ENCODE measurements at places on chromosomes 11 and 22.

DNA sequence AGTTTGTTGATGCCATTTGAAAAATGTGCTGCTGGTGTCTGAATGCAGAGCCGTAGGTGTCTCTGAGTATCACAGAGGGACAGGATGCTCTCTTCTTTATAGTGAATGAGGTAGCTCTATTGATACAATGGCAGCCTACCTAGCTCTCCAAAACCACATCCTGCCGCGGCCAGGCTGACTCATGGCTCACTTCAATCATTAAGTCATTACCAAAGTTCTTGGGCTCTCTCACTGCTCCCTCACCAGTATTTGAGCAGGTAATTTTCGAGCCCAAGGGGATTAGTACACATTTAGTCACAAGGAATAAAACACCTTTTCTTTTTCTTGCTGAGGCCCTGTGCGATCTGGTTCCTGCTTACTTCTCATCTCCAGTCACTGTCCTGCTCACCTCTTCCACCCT, 509.0 kb upstream of the LARGE1 start:
- DNase-seq: no peak

- DNase-seq: no peak
Observed at GRCh38 chr11:93849751-93850593, 446 bp downstream of the VSTM5 start.

DNA sequence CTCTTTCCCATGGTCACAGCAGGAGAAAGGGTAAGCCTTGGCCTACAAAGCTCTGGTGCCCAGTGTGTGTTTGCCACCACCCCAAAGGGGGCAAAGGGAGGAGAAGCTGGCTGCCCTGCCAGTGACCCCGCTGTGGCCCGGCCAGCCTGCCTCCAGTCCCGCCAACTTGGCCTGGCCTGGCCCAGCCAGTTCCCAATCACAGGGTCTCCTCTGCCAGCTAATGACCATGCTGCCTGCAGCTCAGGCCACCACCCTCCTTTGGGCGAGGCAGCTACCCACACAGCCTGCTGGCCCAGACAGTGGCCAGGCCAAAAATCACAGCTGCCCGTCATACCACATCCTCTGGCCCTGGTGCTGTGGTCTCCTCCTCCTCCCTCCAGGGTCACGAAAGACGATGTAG, 5.1 kb downstream of the GDPD5 start:
- DNase-seq: no peak

GRCh38 chr22:40676644-40677043, 2.6 kb upstream of the MCHR1 start:
- DNase-seq: no peak

DNA sequence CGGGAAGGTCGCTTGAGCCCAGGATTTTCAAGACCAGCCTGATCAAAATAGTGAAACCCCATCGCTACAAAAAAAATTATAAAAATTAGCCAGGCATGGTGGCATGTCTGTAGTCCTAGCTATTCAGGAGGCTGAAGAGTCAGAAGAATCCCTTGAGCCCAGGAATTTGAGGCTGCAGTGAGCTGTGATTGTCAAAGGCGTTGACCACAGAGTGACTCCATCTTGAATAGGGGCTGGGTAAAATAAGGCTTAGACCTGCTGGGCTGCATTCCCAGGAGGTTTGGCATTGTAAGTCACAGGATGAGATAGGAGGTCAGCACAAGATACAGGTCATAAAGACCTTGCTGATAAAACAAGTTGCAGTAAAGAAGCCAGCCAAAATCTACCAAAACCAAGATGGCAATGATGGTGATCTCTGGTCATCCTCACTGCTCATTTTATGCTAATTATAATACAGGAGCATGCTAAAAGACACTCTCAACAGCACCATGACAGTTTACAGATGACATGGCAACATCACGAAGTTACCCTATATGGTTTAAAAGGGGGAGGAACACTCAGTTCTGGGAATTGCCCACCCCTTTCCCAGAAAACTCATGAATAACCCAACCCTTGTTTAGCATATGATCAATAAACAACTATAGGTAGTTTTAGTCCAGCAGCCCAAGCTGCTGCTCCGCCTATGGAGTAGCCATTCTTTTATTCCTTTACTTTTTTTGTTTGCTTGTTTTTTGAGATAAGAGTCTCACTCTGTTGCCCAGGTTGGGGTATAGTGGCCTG, 2.8 kb upstream of the RDX start:
- DNase-seq: no peak

DNA sequence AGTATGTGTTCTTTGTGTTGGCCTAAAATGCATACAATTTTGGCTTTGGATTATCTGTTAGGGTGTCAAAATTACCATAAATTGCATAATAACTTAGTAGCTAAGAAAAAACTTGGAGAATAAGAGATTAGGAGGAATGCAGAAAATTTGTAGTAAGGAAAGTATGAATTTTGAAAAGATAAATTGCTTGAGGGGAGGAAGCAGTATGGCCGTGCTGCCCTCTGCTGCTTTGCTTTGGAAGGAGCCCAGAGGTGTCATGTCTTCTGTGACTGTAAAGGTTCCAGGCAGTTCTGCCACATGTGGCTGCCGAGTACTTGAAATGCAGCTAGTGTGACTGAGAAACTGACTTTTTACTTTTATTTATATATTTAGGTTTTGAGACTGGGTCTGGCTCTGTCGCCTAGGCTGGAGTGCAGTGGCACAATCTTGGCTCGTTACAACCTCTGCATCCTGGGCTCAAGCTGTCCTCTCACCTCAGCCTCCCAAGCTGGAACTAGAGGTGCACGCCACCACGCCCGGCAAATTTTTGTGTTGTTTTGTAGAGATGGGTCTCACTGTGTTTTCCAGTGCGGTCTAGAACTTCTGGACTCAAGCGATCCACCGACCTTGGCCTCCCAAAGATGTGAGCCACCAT, 1.8 kb downstream of the ADSL start:
- no peak for DNase-seq

- DNase-seq: no peak
Observed at GRCh38 chr22:27476729-27477128, 324.8 kb downstream of the MN1 start.

- DNase-seq: no peak
Observed at GRCh38 chr22:23217171-23218052, 37.1 kb downstream of the BCR start.

DNA sequence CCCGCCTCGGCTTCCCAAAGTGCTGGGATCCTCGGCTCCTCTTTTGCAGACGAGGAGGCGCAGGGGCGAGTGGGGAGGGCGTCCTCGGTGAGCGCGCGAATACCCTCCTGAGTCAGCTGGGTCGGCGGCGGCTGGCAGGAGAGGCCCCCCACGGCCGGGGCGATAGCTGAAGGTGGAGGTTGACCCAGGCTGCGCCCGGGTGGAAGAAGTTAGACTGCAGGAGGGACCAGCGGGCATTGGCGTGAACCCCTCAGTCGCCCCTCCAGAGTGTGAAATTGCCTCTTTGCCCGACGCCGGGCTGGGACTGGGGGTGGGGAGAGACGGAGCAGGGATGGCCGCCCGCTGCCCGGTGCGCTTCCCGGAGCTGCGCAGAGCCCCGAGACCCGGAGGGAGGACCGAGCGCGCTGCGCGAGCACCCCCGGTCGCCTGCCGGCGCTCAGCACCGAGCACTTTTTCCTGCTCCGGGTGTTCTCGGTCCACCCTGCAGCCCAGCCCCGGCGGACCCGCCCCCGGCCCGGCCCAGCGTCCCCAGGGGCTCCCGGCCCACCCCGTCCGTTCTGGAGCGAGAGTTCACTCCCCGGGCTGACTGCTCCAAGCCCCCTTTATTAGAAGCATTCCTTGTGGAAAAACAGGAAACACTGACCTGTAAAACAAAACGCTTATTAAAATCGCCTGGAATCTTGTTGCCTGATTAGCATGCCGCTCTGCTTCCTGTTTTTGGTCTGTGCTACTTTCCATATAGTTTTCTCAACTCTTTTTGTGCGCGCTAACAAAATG, 13.7 kb upstream of the CPT1A start:
- no peak for DNase-seq

DNA sequence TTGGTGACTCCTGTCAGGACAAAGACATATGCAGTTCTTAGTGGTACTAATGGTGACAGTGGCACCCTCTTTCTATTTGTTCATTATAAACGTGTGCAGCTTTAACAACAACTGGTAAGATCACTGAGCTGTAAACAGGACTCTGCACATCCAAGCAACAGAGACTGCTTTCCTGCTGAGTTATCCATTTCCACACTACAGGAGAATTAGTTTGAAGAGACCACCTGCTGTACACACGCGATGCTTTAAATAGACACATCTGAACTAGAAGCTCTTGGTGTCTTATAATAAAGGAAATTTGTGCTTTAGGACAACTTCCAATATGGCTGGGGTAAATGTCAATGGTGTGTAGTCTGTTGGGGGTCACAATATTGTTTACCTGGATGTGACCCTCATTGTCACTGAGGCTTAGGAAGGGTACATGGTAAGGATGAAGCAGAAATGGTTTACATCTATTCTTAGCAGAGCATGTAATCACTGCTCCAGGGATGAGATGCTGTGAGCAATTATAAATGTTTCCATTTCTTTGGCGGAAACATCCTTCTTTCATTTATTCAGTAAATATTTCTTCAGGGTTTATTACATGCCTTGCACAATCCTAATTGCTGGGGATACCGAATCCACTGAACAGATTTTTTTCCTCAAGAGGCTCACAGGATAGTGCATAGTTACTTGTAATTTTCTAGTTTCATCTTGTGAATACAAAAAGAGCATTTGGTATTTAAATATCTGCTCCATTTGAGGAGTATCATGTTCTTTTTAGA, 354.0 kb upstream of the CCDC90B start:
- DNase-seq: no peak

DNA sequence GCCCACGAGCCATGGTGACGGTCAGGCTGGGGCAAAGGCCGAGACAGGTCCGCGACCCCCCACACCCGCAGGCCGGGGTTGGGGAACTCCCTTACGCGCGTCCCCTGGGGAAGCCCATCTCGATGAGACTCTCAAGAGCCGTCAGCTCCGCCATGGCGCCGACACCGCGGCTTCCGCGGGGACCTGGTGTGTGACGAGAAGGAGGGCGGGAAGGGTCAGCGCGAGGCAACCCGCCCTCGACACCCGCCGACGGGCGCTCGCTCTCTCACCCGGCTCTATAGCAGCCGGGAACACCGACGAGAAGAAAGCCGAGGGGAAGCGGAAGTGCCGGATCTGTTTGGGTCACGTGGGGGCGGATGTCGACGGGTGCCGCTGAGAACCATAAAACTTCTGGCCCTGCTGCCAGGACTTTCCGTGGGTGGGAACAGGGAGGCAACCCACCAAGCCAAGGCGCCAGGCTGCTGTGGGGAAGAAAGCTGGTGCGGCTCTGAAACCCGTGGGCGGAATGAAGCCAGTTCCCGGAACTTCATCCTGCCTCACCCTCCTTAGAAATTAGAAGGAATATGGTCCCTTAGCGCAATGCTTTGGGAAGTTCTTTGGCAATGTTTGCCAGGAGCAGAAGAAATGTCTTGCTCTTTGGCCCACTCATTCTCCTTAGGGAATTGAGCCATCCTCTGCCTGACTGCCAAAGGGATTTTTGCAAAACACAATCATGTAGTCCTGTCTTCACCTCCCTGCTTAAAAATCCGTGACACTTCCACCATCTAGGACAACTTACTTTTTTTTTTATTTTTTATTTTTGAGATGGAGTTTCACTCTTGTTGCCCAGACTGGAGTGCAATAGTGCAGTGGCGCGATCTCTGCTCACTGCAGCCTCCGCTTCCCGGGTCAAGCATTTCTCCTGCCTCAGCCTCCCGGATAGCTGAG, at the start of gene UBXN1:
Gene UBXN1 (minus strand): TSS at position 304 of the 927 bp plus-strand sequence. CDS start 150 bp downstream, at position 154.
- no peak for DNase-seq

DNA sequence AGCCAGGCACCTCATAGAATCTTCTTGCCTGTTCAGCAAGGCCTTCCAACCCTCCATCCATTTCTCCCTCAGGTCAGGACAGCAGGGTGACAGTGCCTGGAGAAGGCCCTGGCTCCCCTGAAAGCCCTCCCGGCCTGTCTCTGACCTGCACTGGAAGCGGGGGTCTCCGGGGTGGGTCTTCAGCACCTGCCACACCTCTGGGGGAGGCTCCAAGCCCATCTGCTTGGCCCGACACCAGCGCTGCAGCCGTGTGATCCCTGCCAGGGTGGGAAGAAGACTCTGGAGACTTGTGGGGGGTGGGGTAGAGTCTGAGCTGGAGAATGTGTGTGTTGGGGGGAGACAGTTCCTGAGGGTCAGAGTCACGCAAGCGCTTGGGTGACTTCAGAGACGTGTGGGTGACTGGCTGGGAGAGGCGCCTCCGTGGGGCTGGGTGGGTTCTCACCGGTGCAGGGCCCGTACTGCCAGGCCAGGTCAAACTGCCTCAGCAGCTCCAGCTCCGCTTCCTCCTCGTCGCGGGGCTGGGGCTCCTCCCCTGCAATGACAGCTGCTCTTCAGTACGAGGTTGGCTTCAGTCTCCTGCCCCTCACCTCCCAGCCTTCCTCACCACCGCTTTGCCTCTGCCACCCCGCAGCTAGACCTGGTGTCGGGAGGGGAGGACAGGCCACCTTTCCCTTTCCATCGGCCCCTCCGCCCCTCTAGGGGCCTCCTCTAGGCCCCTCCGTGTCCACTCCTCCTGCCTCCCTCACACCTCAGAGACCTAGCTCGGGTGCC, 615 bp downstream of the POLD4 start:
- DNase-seq: no peak

All from cortex of kidney (tissue), 1 donor.